ENCODE measurements at places on chromosomes 2 and 18.

DNA sequence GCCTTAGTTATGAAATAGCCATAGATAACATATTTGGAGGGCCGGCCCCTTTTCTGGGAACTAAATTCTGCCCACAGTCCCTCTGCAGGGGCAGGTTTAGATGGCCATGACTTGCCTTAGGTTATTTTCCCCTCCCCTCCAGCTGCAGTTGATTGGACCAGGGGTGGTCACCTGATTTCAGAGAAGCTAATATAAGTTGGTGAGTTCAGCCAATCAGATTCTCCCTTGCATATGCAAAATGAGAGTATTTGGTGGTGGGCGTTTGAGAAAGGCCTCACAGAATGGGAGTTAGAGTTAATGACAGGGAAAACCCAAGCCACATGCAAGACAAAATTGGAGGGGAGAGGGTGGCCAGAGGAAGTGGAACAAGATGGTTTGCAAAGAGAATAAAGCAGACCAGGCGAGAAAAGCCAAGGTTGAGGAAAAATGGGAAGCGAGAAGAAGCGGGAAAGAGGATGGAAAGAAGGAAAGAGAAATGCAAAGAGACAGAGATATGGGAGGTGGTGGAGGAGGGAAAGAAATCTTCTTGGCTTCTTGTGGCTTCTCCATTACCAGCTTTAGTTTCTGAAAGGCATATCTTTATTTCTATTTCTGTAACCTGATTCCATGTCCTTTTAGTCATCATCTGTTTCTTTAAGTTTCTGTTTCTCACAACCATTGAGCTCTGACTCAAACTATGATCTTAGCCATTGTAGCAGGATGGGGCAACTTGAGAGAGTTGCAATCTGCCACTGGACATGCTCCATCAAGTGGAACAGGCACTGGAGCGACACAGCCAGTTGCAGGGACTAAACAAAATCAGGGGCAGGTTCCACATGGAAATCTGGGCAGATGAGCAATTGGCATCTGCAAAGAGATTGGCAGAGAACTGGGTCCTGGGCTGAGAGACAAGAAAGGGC is 108.1 kb upstream of the SIX3 start:
- DNase-seq, result no peak

DNA sequence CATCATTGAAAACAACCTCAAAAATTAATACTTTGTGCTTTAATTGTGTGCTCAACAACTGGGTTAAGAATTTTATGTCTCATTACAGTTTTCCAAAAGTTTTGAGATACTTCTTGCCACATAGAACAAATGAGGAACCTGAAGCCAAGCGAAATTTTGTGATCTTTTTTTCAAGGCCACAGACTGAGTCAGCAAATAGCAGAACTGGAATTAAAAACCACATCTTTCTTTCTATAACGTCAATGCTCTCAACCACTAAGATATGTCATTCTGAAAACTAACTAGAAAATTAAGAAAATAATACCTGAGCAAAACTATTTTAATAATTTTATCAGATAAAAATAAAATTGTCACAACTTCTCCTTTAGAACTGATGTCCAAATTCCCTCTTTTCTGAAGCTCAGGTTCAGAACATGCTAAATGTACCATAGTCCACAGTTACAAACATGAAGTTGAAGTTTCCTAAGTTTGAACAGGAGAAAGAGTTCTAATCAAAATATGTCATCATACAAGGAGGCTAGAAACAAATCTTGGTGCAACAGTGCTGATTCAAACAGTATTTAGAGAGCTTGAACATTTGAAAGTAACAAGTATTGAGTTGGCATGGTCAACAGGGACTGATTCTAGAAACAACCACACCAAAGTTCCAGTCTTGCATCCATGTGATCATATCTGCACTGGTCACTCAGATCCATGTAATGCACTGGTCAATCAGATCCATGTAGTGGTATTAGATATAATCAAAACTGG is 27.6 kb upstream of the CALCRL start:
- no peak for DNase-seq

- DNase-seq, result no peak
These were observed 10.8 kb upstream of the RHBDD1 start for GRCh38 chr2:226825056-226825455.

DNA sequence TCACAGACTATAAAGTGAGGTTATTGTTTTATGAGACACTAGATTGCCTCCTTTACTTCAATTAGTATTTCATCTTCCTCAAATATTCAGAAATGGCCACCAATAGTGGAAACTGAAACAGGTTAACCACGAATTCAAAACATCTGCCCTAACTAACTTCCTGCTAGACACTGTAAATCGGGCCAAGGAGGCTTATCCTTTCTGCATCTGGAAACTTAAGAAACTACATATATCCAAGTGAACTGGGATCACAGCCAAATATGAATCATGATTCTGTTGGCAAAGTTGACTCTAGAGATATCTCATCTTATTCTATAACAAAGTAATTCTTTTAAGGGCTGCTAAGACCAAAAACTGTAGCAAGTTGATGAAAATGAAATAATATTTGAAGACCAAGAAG is 136.6 kb upstream of the ZC3H15 start:
- no peak for DNase-seq

DNA sequence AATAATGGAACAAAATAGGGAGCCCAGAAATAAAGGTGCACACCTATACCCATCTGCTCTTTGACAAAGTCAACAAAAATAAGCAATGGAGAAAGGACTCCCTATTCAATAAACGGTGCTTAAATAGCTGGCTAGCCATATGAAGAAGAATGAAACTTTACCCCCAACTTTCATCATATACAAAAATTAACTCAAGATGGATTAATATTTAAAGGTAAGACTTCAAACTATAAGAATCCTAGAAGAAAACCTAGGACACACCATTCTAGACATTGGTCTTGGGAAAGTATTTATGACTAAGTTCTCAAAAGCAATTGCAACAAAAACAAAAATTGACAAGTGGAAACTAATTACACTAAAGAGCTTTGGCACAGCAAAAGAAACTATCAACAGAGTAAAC is 139.1 kb downstream of the DNAH7 start:
- DNase-seq, result no peak

GRCh38 chr2:55052129-55053061 is 2.1 kb upstream of the RTN4 start:
- DNase-seq, result no peak

- no peak for DNase-seq
These were observed 41.7 kb upstream of the EFEMP1 start for GRCh38 chr2:55965276-55965675.

DNA sequence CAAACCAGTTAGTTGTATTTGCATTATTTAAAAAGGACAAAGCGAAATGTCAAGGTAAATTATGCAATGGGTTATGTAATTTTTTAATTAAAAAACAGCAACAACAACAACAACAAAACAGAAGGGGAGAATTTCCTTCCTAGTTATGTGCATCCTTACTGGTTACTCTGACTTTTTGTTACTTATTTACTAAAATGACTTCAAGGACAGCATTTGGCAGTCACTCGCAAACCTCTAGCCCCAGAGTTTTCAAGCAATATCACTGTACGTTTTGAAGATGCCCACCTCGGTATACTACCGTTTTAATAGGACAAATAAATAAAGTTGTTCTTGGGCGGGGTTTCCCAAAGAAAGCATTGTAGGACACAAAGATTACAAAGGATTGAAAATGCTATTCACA is 24.7 kb upstream of the MRO start:
- no peak for DNase-seq
